ENCODE measurements at places on chromosomes 16 and 17.

DNA sequence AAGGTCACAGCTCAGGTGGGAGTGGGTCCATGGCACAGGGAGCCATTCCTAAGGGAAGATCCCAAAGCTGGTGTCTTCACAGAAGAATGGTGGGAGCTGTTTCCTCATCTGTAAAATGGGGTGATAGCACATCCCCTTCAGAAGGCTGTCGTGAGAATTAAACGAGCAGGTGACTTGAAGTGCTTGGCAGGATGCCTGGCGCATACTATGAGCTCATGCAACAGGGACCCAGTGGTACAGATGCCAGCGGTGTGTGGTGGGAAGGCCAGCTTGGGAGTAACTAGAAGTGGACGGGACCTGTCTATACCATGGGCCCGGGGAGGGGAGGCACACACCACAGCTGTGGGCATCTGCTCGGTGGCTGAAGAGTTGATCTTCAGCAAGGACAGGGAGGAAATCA lies 189.3 kb upstream of the TNRC6C start:
- no peak for DNase-seq

GRCh38 chr16:6091021-6091420 lies 993.4 kb upstream of the EEF2KMT start:
- DNase-seq: no peak

- DNase-seq: no peak
Measured at GRCh38 chr17:43129671-43130010, 4.5 kb upstream of the BRCA1 start.

GRCh38 chr17:72622661-72623433 lies 469.6 kb downstream of the SLC39A11 start:
- DNase-seq: no peak

DNA sequence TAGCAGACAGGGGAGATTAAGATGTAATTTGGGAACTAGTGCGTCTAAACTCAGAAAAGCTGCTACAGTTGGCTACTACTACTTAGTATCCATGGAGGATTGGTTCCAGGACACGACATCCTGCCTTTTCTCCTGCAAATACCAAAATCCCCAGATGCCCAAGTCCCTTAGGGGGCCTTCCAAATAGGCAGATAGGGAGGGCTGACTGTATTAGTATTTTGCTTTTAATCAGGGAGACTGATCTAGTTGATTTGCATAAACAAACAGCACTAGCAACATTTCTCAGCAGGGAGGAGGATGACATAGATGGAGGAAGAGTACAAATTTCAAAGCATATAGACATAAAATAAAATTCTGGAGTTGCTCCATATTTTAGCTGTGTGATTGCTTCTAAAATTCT lies 621.6 kb upstream of the GOT2 start:
- DNase-seq: no peak

DNA sequence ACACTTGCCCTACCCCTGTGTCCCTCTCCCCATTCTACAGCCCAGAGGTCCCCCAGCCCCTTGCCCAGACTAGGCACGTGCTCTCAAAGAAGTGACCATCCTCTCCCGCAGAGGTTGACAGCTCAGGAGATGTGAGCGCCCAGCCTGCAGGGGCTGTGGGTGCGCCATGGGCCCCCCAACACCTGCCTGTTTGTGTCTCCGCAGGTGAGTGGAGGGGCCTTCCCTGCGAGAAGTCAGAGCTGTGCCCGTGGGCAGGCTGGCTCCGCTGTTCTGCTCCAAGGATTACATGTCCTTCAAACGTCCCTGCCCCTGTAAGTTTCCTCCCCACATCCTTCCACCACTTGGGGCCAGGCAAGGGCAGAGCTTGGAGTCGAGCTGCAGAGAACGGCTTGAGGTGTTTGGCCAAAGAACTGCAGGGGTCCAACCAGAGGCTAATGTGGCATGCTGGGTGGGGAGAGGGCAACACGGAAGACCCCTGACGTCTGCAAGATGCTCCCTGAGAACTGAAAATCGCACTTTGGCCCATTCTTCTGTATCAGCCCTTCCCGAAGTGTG lies 10.4 kb downstream of the BEAN1 start:
- no peak for DNase-seq

- peak; percentile 51 for DNase-seq
Measured at GRCh38 chr17:47693731-47694580, at the start of gene TBKBP1. TSS of gene TBKBP1 (plus strand) at chr17:47694161. CDS start at chr17:47696113, 1,952 bp downstream.

DNA sequence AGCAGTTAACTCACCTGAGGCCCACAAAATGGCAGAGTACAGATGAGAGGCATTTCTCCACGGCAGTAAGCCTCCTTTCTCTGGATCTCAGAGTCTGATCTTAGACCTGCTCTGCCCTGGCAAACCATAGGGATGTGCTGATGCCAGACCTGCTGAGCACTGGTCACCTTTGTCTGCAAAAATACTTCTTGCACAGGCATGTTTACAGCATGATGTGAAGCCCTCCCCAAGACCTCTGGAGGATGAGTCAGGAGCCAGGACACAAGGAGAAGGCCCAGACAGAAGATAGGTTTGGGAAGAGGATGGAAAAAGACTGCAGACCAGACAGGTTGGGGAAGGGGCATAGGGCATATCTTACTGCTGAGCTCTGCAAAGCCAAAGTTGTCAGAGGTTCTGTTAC lies 426.6 kb downstream of the PMP22 start:
- no peak for DNase-seq

DNA sequence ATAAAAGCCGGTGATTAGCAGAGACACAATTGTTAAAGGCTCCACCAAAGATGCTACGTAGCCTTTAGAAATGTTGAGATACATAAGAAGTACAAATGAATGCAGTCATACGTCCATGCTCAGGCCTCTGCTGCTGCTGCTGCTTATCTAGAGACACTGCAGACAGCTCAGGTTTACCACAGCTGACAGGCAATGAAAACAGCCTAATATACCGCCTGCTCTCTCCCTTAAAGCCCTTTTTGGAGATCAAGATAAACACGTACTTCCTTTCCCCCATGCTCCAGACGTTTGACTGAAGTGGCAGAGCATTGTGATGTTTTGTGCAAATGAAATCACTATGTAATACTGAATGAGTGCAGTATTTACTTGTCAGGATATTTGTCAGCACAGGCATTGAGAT lies 185.3 kb downstream of the AATF start:
- DNase-seq: no peak

All from CD4-positive, CD25-positive, alpha-beta regulatory T cell (primary cell).